ENCODE measurements at places on chromosomes 5 and 9.
A peak's percentile ranks its signal among the peaks of the same experiment; 100 is the strongest.

DNA sequence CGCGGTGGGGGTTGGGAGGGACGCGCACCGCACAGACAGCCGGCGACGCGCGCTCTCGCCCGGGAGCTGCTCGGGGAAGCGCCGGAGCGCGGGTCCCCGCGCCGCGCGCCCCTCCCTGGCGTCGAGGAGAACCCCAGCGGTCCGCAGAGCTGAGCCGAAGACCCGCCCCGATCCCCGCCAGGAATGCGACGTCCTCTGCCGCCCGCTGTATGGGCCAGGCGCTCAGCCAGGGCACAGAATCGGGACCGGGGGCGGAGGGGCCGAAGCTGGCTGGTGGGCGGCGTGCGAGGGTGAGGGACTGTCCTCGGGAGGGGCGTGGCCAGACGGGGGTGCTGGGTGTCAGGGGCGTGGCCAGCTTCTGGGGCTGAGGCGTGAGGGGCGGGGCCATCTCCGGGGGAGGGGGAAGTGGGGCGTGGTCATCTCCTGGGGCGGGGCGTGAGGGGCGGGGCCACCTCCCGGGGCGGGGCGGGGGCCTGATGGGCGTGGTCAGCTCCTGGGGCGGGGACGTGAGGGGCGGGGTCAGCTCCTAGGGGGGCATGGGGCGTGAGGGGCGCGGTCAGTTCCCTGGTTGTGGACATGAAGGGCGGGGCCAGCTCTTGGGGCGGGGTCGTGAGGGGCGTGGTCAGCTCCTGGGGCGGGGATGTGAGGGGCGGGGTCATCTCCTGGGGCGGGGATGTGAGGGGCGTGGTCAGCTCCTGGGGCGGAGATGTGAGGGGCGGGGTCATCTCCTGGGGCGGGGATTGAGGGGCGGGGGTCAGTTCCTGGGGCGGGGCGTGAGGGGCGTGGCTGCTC lies 965 bp downstream of the PTGDS start:
- peak; percentile 45 for DNase-seq

GRCh38 chr5:165521816-165522610 lies 2016.6 kb downstream of the MAT2B start:
- no peak for DNase-seq

- DNase-seq = no peak
These were observed 8.0 kb downstream of the PITX1 start for GRCh38 chr5:135025730-135026644.

GRCh38 chr5:111076091-111076490 lies 4.6 kb downstream of the TSLP start:
- DNase-seq = peak; percentile 51

DNA sequence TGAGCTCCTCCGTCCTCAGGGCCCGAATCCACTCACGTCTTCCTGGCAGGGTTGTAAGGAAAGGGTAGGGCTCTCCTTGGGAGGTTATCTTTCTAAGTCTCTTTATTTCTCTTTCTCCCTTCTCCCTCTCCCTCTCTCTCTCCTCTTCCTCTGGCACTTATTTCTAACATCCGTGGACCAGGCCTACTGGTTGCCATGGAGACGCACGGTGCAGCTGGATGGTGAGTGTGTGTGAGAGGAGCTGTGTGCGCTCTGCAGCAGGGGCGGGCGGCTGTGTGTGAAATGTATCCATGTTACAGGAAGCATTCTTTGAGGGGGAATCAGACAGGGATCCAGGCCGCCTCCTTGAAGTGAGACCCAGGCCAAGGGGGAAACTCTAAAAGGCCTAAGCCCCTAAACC lies 32.2 kb downstream of the PCDH1 start:
- DNase-seq = no peak

- no peak for DNase-seq
These were observed 36.0 kb downstream of the FAM78A start for GRCh38 chr9:131240047-131240921.

- peak; percentile 70 for DNase-seq
These were observed 1.6 kb upstream of the SEMA6A start for GRCh38 chr5:116576053-116576713.

- DNase-seq = no peak
These were observed 201.6 kb upstream of the IRX1 start for GRCh38 chr5:3393920-3394597.

GRCh38 chr9:134945509-134946275 lies 28.0 kb upstream of the FCN1 start:
- DNase-seq = no peak

DNA sequence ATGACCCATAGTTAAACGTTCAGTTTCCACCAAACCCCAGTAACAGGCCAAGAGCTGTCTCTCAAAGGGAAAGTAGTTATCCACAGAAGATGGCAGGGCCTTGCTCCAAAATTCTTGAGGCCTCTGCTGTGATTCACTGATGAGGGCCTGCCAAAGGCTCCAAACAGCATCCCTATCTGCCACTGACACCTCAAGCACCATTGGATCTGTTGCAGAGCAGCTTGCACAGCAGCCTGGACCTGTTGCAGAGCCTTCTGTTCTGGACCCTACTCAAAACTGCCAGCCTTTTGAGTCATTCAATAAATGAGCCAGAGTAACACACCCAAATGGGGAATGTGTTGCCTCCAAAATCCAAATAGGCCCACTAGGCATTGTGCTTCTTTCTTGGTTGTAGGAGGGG lies 741.5 kb upstream of the RGMB start:
- DNase-seq = no peak

DNA sequence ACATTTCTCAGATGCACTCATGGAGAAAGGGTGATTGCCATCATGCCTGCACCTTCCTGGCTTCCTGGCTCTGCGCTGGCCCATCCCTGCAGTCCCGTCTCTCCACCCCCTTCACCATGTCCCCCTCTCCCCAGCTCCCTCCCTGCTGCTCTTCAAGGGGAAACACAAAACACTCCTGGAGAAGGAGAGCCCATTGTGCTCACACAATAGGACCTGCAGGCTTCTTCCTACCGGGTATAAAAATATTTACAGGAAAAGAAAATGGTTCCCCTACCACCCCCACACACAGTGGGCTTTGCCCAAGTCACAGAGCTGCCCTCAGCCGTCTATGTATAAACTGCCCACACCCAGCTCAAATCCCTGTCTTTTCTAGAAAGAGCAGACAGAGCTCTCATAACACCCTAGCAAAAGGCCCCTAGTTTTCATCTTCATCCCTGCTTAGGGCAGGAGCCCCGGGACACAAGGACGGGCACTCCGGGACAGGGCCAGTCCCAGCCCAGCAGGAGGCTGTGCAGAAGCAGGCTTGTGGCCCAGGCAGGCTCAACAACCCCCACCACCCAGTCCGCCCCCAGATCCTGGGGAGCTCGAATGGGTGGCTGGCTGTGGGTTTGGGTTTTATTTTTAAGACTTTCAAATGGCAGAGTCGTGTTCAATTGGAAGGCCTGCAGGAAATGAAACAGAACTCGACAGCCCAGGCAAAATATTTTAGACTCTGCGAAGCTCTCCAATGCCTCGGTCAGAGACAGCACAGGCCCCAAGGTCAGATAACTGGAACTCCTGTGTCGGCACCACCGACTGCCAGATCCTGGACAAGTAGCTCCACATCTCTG lies 77.3 kb downstream of the LRSAM1 start:
- no peak for DNase-seq

GRCh38 chr9:34899535-34900158 lies 58.4 kb upstream of the PHF24 start:
- DNase-seq = peak; percentile 90

- DNase-seq = peak; percentile 84
These were observed 27.1 kb upstream of the MYORG start for GRCh38 chr9:34403554-34404380.

GRCh38 chr5:90909101-90909503 lies 350.5 kb downstream of the ADGRV1 start:
- no peak for DNase-seq

DNA sequence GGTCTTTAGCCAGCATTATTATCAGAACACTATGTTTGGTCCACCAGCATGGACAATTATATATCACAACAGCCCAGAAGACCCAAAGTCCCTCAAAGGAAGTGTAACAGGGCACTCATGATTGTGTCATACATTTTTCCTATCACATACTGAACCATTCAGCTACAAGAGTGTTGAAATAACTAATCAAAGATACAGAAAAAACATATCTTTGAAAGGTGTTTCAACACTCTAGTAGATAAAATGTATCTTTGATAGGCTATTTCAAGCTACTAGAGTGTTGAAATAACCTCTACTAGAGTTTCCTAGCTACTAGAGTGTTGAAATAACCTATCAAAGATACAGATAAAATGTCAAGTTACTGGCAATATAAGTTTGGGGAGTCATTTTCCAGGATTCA lies 545.0 kb downstream of the PRR16 start:
- DNase-seq = no peak

GRCh38 chr5:84382363-84383295 lies 2.1 kb downstream of the EDIL3 start:
- DNase-seq = peak; percentile 3

DNA sequence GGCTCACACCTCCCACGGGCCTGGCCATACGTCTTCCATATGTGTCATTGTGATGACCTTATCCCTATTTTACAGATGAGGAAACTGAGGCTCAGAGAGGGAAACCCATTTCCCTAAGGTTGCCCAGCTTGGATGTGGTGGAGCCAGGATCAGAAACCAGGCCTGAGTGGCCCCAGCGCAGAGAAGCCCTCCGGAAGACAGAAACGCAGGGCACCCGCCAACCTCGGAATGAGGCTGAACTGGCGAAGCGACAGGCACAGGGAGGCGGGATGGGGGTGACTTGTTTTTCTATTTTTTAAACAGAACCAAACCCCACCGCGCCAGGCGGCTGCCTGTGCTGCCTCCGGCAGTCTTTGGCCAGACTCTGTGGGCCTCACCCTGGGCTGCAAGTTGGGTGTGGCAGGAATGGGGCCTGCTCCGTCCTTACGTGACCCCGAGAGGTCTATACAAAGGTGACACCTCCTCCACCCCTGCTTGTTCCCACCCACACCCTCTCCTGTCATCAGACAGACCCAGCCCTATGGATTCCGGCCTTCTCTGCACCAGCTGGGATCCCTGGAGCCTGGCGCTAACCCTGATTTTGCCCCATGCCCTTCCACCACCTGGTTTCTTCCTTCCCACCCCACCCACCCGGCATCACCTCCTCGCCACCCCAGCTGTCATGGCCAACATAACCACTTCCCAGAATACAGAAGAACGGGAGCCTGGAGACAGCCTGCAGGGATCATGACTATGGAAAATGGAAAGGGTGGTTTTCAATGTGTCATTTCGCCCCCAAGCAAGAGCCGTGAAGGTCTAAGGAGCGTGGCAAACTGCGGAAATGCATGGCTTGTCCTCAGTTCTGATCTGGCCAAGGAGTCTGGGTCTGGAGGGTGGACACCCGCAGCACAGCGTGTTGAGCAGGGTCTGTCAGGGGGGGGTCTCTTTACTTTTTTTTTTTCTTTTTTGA lies 23.6 kb downstream of the PLPP7 start:
- no peak for DNase-seq

GRCh38 chr5:78677777-78678668 lies 29.5 kb upstream of the LHFPL2 start:
- DNase-seq = peak; percentile 53

- DNase-seq = no peak
These were observed 34.7 kb downstream of the DAP start for GRCh38 chr5:10726179-10726912.

- DNase-seq = no peak
These were observed 138.1 kb downstream of the MYO10 start for GRCh38 chr5:16797951-16798350.

GRCh38 chr5:29367176-29367833 lies 1826.2 kb upstream of the CDH6 start:
- DNase-seq = no peak

GRCh38 chr5:139768807-139769465 lies 26.7 kb upstream of the PSD2 start:
- peak; percentile 41 for DNase-seq

GRCh38 chr5:150236313-150236712 lies 46.5 kb downstream of the SLC6A7 start:
- DNase-seq = no peak

GRCh38 chr5:127290946-127291693 lies 524 bp downstream of the MEGF10 start:
- DNase-seq = no peak

GRCh38 chr5:108661024-108661423 lies 86.7 kb upstream of the FER start:
- DNase-seq = no peak

GRCh38 chr5:15948190-15948589 lies 231.4 kb downstream of the MARCHF11 start:
- DNase-seq = no peak

- no peak for DNase-seq
These were observed 18.5 kb upstream of the KIF12 start for GRCh38 chr9:114117614-114117995.

- no peak for DNase-seq
These were observed 39.0 kb upstream of the HOMER1 start for GRCh38 chr5:79552984-79553383.

GRCh38 chr5:1836176-1836890 lies 35.1 kb downstream of the NDUFS6 start:
- no peak for DNase-seq

- DNase-seq = no peak
These were observed 6.9 kb upstream of the SPATA31C1 start for GRCh38 chr9:87910821-87911220.

GRCh38 chr5:125812651-125813050 lies 610.6 kb upstream of the GRAMD2B start:
- no peak for DNase-seq

- DNase-seq = peak; percentile 60
These were observed 57.9 kb downstream of the TGFBR1 start for GRCh38 chr9:99162759-99163364.

DNA sequence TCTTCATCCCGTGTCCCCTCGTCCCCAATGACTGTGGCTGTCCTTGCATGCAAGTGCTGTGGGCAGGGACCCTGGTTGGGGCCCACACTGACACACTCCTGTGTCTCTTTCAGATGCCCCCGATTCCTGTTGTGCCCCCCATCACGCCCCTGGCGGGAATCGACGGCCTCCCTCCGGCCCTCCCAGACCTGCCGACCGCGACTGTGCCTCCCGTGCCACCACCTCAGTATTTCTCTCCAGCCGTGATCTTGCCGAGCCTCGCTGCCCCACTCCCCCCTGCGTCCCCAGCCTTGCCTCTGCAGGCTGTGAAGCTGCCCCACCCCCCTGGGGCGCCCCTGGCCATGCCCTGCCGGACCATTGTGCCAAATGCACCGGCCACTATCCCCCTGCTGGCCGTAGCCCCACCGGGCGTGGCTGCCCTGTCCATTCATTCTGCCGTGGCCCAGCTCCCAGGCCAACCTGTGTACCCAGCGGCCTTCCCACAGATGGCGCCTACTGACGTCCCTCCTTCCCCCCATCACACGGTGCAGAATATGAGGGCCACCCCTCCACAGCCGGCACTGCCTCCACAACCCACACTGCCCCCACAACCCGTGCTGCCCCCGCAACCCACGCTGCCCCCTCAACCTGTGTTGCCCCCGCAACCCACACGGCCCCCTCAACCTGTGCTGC lies 75.0 kb downstream of the WNK2 start:
- DNase-seq = no peak

DNA sequence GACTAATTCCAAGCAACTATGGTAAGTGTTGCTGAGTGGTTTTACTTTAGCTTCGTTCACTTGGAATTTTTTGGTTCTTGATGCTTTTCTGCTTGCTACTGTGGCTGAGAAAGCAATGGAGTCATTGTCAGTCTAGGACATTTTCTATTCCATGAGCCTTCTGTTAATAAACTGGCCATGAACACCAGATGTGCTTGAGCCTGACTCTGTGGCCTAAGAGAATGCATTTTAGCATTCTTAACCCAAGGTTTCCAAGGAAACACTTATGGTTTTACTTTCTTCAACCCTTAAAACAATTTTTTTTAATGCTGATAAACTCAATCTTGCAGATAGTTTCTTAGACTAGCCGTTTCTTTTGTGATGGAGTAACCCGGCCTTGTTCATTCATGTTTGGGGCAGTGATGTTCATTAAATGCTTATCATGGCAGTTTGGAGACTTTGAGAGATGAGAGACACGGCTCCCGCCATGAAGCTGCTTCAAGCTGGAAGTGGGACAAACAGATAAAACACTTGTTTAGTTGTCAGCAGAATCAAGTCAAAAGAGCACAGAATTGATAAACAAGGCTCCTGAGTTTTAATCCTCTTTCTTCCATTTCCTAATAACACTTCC lies 42.4 kb downstream of the OSTF1 start:
- DNase-seq = no peak
